Pulmonary artery endothelial cell (primary cell): ENCODE measurements at places on chromosomes 5 and 9. TPM values are rescaled to one million over a fixed set of nuclear protein-coding genes. Genes with fewer than 3 reads are reported as not detected.

The GRIN1 gene
- total RNA-seq = 0.04 and 0.26 TPM in 2 replicates

The CKMT2 gene
- 0.07 TPM in 1 of 2 replicates, not detected in the other for total RNA-seq

The ZFP37 gene
- 1.7 and 2.3 TPM in 2 replicates for total RNA-seq

The FBP2 gene
- not detected in 2 replicates for total RNA-seq

DNA sequence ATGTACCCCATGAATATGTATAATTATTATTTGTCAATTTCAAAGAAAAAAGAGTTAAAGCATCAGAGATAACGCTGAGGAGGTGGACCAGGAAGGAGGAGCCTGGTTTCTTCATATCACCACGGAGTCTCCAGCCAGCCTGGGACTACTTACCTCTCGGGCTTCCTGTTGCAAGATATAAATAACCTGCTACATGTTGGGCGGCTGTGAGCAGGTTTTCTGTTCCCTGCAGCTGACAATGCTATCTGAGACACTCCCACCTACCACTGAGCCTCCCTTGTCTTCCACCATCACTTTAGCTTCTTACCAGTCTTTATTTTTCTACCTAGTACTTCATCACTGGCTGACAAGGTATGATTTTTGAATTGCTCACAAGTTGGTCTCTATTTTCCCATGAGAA, 102.7 kb upstream of the CPEB4 start:
- no peak for DNase-seq

DNA sequence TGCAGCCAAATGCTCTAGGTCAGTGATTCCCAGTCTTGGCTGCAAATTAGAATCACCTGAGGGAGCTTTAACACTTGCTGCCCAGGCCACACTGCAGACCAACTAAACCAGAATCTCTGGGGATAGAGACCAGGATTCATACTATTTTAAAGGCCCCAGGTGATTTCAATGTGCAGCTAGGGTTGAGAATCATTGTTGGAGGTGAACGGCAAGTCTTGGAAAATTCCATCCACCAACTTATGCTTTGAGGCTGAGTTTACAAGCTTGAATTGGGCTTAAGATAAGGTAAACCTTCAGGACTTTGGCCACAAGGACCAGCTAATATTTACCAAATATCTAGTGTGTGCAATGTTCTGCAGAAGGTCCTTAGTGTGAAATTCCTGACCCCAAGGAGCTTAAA, 27.5 kb downstream of the SLIT3 start:
- DNase-seq = no peak
